Stimulated activated CD4-positive, alpha-beta T cell treated with anti-CD3 and anti-CD28 coated beads, Interleukin-4, amount 100 ng/mL, for 48 hours (primary cell): ENCODE measurements at places on chromosomes 12 and 14.

DNA sequence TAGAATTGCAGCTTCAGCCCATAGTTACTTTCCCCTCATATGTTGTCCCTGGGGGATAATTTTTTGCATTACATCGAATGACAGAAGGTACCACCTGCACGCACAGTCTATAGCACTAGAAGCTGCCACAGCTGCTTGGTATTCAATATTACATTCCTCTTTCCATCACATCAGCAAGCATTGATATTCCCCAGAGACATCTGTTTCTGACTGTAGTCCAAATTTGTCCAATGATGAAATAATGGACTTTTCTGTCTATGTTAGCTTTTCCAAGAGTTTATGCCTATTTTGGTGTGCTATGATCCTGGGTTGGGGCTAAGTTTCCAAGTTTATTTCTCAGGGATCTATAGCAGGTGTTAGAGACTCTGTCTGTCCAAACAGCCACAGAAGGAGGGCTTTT, 335.4 kb downstream of the LRIG3 start:
- DNase-seq = no peak

DNA sequence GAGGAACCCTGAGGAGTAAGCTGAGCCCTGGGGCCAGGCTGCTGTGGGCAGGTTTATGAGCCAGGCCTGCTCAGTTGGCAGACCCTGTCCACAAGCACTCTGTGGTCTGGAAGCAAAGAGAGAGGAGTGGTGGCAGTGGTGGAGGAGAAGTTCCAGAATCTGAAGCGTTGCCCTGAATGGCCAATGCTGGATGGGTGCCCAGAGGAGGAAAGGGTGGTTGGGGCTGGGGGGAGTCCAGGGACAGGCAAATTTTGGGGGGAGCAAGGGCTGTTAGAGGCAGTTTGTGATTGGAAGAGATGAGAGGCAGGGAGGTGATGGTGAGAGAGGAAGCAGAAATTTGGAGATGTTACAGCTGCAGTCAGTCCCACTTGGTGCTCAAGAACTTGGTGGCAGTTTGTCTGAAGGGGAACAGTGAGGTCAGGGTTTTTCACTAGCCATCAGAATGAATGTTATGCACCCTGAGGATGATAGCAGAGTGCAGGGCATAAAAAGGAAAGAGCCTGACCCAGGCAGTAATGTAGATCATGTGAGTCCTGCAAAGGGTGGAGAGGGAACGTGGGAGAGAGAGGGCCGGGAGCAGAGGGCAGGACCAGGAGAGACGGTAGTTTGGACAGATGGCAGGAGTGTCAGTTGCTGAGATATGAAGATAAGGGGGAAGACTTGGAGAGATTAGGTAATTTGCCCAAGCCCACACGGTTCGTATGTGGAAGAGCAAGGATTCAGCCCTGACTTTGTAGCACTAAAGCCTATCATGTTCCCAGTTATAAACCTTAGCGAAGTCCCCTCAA, 51.2 kb downstream of the GALNT8 start:
- no peak for DNase-seq

DNA sequence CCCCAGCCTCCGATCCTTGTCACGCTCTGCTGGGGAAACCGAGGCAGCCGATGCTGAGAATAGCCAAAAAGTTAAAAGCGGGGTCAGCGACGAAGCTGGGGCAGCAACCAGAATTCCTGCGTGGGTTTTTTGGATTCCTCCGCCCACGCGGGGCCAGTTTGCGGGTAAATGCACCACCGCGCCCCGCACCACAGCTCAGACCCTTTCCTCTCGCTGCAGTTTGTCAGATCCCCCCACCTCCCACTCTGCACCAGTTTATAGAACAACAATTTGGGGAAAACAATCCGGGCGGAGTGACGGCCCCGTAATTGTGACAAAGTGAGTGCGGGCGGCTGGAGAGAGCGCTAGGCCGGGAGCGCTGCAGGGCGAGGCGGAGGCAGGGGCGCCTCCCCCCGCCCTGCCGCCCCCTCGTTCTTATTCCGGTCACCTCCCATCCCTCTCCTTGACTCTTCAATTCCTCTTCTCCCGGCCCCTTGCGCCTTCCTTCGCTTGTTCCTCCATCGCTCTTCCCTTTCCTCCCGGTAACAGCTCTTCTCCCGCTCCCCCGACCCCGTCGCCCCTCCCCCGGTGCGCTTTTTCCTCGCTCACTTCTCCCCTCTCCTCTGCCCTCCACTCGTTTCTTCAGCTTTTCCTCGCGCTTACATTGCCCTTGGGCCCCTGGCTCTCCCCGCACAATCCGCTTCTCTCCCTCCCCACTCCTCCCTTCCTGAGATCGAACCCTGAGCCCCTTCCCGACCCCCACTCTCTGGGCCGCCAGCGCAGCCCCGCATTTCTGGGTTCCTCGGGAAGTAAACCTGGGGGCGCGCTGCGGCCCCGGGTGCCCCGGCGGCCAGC, 646 bp upstream of the DNAJC22 start:
- no peak for DNase-seq

DNA sequence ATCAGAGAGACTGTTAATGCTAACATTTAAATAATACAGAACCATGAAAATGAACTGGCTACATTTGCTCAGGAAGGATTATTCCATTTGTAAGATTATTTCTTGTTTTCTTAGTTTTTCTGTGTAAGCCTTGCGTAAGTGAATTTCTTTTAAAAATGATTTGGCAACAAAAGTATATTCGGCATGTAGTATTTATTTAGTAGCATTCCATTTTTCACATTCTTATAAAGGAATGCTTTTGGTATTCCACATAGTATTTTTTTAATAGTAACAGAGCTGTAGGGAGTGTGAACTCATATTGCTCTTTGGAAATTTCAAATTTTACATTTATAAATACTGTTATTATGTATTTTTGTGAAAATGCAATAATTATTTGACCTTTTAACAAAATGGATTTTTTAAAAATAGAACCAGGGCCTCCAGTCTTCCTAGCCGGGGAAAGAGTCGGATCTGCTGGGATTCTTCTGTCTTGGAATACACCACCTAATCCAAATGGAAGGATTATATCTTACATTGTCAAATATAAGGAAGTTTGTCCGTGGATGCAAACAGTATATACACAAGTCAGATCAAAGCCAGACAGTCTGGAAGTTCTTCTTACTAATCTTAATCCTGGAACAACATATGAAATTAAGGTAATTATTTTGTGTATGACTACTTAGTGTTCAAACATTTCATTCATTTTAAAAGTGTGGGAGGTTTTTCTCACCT, 1.2 kb downstream of the PTPRQ start:
- DNase-seq = no peak
